ENCODE measurements at places on chromosomes 6 and 20.

DNA sequence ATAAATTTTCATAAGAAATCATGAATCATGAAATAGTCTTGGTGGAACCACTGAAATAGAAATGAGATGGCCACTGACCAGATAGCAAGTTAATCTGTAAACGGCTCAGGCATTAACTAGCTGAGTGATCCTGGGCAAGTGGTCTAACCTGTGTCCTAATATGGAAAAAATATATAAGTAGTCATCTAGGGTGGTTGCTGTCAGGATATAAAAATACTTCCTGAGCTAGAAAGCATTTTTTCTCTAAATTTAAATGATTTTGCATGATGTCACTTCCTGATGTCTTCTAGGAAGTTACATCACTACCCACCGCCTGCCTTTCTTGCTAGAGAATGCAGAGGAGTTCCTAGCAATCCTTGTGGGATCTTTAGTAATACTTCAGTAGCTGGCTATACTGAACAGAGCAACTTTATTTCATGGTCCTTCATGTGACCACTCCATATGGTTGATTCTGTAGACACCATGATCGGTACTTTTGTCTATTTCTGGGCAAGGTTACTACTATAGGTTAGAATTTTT is 228.1 kb upstream of the CEP162 start:
- DNase-seq, result peak; percentile 22

- DNase-seq, result no peak
Measured at GRCh38 chr6:16491666-16492313, 253.4 kb downstream of the GMPR start.

DNA sequence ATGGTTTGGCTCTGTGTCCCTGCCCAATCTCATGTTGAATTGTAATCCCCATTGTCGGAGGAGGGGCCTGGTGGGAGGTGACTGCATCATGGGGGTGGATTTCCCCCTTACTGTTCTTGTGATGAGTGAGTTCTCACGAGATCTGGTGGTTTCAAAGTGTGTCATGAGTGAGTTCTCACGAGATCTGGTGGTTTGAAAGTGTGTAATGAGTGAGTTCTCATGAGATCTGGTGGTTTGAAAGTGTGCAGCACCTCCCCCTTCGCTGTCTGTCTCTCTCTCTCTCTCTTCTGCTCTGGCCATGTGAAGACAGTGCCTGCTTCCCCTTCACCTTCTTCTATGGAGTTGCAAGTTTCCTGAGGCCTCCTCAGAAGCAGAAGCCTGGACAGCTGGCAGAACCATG is 87.6 kb downstream of the MYLK4 start:
- DNase-seq, result peak; percentile 23

GRCh38 chr6:161169696-161170095 is 104.2 kb downstream of the AGPAT4 start:
- peak; percentile 96 for DNase-seq

DNA sequence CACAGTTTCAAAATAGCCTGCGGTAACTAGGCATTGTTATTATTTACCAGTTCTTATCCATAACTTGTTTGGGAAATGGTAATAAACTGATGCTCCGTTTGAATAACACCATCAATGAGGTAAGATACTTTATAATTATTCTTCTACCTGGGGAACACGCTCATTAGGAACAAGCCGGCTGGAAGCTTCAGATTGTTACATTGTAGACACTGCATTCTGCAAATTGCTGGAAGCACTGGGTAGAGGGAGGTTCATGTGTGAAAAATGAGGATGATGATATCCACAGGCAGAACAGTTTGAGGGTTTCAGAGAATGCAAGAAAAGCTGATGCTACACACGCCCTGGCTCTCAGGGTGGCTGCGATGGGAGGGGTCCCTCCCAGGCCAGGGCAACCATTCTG is 560.6 kb upstream of the AGPAT4 start:
- no peak for DNase-seq

DNA sequence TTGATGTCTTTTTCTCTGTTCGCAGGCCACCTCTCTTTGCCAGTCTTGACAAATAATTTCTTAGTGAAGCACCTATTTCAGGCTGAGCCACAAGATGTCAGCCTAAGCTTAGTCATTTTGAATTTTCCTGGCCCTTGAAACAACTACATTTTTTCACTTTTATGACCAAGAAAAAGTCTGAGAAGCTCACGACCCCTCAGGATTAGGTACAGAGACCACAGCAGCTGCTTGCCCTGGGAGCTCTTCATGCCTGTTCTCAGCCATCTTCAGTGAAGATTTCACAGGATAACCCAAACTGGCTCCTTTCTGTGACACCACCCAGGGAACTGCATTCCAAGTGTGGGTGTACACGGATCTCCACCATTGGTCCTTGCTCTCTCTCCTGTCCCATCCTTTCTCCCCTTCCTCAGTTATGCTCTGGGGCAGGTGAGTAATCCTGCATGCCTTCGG is 38.4 kb upstream of the SPTLC3 start:
- peak; percentile 60 for DNase-seq

- DNase-seq, result peak; percentile 49
Measured at GRCh38 chr20:23245553-23246181, 104.9 kb upstream of the NXT1 start.

- DNase-seq, result peak; percentile 53
Measured at GRCh38 chr6:34236131-34236442, 586 bp upstream of the HMGA1 start.

GRCh38 chr6:102493485-102493884 is 1100.0 kb downstream of the GRIK2 start:
- DNase-seq, result no peak

DNA sequence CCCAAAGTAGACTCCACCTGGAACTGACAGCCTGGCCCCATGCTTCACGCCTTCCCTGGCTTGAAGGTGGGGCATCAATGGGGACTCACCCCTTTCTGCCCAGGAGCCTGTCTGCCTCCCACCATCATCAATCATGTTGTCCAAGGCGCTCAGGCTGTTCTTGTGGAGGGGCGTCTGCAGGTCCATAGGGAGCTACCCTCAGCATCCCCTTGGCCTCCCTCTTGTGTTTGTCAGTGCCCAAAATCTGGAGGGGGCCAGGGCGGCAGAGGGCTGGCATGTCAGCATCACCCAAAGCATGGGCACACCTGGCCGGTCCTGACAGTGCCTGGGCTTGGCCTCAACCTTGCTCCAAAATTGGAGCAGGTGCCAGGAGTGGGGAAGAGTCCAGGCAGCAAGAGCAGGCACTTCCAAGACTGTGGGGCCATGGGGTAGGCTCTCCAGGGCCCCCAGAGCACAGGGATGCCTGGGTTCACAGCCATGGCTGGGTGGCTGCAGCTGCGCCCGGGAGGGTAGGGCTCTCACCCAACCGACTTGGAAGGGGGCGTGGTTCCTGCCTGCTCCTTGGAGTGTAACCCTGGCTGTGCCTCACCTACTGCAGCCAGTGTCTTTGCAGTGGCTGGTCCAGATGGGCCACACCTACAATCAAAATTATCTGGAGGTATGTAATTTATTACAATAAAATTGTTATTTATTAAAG is 903.4 kb downstream of the EYS start:
- no peak for DNase-seq

DNA sequence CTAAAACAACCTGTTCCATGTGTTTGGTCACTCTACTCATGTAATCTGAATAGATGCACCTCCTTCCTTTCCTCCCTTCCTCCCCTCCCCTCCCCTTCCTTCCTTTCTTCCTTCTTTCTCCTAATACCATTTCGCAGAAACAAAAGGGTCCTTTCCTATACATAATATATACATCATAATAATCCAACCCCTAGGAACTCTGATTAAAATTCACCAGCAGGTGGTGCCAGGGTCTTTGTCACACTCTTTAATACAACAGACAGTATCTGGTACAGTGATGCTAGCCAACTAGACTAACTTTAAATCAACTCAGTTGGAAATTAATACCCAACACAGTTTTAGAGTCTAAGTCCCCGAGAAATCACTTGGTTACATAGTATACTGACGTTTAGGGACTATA is 181.2 kb upstream of the SHLD1 start:
- DNase-seq, result peak; percentile 60

DNA sequence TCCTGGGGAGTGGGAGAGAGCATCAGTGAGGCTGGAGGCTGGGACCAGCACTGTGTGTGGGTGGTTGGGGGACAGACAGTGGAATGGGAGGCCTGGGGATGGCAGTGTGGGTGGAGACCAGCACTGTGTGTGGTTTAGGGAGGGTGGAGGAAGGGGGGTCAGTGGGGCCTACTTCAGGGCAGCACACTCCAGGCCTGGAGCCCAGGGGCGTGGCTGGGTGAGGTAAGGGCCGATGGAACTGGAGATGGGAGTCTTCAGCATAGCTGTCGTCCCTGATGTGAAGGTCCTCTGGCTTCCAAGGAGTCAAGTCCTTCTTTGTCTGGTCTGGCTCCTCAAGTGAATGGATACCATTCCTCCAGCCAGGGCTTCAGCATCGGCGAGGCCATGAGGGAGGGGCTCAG is 18.6 kb downstream of the KCNK17 start:
- DNase-seq, result no peak

GRCh38 chr6:28825732-28826293 is 98.0 kb downstream of the TRIM27 start:
- DNase-seq, result no peak

GRCh38 chr20:36569847-36570429 is 3.5 kb upstream of the TGIF2 start:
- peak; percentile 57 for DNase-seq

- peak; percentile 96 for DNase-seq
Measured at GRCh38 chr6:35727231-35727934, 9.4 kb upstream of the ARMC12 start.

- peak; percentile 87 for DNase-seq
Measured at GRCh38 chr6:55882718-55883569, 7.6 kb upstream of the BMP5 start.

- no peak for DNase-seq
Measured at GRCh38 chr6:15342114-15342513, 96.2 kb downstream of the JARID2 start.

DNA sequence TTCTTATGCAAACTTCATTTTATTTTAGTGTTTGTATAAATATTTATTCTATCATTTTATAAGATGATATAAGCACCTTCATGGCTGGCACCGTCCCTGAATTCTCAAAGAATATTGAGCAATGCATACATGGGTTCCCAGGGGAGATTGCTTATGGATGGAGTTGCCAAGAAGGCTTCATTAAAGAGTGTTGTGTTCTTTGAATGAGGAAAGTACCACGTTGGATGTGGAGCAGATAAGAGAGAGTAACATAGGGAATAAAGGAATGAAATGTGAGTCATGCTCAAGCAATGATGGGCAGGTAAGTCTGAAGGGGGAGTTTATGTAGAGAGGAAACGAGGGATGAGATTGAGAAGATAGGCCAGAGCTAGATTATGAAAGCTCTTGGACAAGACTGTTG is 10.3 kb downstream of the DSE start:
- peak; percentile 14 for DNase-seq
